ENCODE measurements at places on chromosomes 13 and 19.

DNA sequence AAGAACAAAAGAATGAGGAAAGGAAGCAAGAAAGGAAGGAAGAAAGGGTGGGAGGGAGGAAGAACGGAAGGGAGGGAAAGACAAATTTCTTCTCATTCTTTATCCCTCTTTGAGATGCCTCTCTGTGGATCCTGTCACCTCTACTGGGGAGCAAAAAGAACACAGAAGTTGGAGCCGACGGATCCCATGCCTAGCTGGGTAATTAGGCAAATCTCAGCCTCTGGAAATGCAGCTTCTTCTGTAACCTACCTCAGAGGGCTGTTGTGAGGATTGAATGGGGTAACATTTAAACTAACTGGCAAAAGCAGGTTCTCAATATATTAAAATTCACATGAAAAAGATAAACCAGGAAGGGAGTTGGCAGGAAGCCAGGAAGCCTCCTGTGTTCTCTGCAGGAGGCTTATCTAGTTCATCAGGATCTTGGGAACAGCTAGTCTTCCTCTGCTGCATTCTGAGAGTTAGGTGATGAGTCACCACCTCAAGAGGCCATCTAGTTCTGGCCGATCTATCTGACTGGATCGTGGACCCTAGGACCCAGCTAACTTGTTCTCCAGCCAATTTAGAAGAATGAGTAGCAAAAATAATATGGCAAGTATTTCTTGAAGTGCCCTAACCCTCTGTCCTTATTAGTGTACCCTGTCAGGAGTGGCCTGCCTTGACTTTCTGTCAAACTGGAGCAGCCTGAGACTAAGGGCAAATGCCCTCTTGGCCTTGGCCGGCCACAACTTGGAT is 15.2 kb upstream of the CPB2 start:
- DNase-seq = no peak

DNA sequence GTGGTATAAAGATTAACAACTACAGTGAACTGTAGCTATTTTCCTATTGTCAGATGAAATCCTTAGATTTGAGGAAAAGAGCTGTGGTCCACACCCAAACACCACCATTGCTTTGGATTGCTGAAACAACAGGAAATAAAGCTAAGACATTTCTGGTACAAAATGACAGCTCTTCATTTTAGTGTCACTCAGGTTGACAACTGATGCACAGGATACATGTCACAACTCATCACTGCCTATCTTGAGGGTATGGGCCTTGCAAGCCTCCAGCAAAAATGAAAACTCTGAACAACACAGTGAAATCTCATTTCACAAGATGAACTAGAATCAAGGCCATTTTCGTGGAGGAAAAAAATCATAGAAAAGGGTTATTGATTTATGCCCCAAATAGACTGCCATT is 339.7 kb downstream of the ITGBL1 start:
- no peak for DNase-seq

- no peak for DNase-seq
Measured at GRCh38 chr19:12794196-12794941, 3.1 kb downstream of the JUNB start.

DNA sequence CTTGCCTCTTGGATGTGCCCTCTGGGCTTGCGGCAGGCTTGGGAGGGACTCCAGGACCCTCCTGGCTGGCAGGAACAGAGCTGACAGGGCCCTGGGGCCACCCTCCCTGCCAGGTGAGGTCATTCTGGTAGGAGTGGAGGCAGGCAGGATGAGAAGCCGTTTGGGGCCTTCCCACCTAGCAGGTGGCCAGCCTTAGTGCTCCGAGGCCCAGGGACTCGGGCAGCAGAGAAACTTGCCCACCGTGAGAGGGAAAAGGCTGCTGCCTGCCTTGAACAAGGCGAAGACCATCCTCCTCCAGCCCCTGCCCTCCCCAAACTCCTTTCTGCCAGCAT is 8.5 kb downstream of the RFX1 start:
- DNase-seq = no peak

DNA sequence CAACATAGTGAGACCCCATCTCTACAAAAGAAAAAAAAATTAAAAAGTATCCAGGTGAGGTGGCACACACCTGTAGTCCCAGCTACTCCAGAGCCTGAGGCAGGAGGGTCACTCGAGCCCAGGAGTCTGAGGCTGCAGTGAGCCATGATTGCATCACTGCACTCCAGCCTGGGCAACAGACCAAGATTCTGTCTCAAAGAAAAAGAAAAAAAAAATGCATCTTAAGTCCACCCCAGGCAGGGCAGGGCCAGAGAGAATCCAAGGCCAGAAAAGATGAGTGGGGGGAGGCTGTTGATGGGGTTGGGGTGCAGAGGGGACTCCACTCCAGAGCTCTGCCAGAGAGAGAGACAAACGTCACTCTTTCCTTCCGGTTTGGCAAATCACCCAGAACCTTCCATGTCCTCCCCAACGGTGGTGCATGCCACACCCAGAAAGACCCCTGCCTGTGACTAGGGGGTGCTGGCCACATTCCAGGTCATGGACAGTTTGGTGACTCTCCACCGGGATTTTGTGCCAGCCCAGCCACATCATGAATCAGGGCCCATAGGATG is 431 bp downstream of the FUT3 start:
- DNase-seq = no peak

DNA sequence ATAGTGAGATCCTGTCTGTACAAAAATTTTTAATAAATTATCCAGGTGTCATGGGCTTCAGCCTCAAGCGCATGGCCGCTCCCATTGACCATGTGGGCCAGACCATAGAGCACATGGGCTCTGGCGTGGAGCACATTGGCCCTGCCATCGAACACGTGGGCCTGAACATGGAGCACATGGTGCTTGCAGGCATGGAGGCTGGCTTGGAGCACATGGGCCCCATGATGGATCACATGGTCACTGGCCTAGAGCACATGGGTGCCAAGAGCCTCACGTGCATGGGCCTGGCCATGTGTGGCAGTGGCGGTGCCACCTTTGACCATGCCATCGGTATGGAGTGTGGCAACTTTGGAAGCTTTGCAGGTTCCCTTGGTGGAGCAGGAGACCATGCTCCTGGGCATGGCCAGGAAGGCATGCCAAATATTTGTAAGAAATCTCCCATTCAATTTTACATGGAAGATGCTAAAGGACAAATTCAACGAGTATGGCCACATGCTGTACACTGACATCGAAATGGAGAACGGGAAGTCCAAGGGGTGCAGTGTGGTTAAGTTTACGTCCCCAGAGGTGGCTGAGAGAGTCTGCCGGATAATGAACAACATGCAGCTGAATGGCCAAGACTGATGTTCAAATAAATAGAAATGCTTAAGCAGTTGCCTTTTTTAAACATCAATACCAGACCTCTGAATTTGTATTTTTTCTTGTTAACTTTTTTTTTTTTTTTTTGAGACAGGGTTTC is 21.3 kb upstream of the SLC1A5 start:
- no peak for DNase-seq

DNA sequence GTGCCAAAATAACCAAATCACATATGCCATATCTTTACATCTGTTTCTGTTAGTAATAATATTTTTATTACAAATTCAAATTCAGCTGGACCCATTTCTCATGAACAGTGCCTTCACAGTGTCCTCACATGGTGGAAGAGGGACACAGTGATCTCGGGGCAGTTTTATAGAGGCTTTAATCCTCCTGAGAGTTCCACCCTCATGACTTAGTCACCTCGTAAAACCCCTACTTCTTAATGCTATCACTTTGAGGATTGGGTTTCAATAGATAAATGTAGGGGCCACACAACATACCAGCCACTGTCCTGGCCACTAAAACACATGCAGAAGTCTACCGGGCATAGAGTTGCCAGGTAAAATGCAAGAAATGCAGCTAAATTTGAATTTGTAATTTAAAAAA is 201.5 kb downstream of the MYO16 start:
- DNase-seq = no peak

DNA sequence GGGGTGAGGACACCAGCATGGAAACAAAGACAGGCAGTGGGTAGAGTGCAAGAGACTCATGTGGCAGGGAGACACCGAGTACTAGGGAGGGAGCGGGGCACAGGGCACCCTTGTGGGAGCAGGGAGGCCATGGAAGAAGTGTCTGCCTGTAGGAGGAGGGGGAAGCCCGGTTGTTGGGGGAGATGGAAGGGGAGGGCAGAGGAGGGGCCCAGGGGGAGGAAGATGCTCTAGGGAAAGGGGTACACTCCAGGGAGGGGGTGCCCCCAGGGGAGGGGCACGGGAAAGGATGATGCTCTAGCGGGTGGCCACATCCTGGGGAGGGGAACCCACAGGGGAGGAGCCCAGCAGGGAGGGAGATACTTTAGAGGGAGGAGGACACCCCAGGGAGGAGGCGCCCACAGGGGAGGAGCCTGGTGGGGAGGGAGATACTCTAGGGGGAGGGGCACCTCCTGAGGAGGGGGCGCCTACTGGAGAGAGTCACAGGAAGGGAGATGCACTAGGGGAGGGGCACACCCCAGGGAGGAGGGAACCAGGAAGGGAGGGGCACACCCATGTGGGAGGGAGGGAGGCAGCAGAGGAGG is 24.9 kb downstream of the CPAMD8 start:
- DNase-seq = no peak

- DNase-seq = no peak
Measured at GRCh38 chr13:80508031-80508430, 167.1 kb upstream of the SPRY2 start.

DNA sequence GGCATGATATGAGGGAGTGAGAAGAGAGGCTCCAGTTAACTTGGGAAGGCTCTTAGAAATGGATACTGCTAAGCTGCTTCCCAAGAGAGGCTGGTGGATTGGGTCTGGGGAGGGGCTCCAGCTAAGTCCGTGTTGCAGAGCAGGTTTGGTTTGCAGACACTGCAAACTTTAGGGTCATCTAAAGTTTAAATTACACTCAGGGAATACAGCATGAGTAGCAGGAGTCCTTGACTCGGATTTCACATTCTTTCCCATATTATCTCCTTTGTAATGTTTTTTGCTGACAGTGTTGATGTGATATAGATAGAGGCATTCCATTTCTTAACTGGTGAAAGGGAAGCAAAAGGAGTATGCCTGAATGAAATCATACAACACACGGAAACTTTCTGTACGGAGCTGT is 31.9 kb downstream of the SGCG start:
- no peak for DNase-seq
